ENCODE measurements at places on chromosomes 12 and 14.

GRCh38 chr14:20343862-20344220 is 406 bp downstream of the PARP2 start:
- peak; percentile 22 for DNase-seq

DNA sequence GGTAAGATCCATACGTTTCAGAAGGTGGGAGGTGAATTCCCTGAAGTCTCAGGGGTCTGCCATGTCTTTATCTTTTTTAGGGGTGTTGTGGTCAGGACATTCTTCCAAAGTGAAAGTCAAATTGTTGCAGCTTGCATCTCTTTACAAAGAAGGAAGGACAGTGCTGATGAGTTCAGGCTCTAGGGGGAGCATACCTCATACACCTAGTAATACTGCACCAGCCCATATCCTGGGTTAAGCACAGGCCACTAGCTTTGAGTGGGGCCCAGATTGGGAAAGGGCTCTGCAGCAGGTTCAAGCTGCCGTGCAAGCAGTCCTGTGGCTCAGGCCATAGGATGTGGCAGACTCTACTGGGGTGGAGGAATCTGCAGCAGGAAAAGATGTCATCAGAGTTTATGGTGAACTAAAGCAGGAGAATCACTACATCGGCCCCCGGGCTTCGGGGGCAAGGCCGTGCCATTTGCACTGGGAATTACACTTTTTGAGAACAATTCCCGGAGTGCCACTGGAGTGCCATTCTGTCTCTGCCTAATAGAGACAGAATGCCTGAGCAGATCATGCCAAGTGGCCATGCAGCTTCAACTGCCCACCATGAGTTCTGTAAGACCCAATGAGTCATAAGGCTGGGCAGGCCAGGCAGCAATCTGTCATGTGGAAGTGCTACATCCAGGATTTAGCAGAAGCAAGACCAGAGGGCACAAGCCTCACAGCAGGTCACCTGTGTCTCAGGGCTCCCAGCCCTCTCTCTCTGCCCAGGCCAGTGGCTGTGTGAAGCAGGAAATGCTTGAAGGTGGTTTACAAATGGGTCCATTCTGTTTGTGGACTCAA is 32.3 kb downstream of the DIO3 start:
- DNase-seq: no peak

DNA sequence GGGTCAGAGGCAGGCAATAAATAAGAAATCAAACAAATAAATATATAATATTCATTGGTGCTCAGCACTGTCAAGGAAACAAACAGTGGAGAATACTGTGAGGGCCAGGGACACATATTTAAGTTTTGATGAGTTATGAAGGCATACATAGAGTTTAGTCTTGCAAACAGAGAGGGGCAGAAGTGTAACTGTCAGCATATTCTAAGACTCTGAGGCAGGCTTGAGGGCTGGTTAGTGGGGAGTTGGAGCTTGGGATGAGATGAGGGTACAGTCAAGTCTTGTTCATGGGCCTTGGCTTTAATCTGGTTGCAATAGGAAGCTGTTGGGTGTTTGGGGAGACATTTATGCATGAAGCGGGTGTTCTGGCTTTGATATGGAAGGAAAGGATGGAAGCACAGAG is 78.9 kb downstream of the PELI2 start:
- DNase-seq: no peak

DNA sequence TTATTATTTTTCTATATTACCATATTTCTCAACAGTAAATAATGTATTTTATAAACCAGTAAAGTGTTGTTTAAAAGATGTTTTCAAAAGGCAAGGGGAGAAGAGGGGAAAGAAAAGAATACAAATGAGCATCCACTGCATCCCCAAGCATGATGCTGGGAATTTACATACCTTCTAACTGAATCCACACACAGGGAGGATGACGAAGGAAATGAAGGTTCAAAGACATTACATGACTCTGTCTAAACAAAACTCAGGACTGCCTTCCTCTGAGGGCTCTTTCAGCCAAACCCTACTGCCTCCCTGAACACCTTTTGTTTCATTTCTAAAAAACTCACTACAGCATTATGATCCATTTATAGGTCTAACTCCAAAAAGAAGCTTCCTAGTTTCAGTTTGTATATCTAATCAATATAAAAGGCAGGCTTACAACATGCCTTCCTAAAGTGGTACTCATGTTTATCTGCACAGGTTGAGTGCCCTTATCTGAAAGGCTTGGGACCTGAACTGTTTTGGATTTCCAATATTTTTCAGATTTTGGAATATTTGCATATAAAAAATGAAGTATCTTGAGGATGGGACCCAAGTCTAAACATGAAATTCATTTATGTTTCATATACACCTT is 30.3 kb downstream of the DICER1 start:
- no peak for DNase-seq

GRCh38 chr12:132834181-132834711 is 5.6 kb upstream of the GOLGA3 start:
- DNase-seq: no peak

GRCh38 chr12:115444346-115444745 is 760.4 kb upstream of the TBX3 start:
- no peak for DNase-seq

DNA sequence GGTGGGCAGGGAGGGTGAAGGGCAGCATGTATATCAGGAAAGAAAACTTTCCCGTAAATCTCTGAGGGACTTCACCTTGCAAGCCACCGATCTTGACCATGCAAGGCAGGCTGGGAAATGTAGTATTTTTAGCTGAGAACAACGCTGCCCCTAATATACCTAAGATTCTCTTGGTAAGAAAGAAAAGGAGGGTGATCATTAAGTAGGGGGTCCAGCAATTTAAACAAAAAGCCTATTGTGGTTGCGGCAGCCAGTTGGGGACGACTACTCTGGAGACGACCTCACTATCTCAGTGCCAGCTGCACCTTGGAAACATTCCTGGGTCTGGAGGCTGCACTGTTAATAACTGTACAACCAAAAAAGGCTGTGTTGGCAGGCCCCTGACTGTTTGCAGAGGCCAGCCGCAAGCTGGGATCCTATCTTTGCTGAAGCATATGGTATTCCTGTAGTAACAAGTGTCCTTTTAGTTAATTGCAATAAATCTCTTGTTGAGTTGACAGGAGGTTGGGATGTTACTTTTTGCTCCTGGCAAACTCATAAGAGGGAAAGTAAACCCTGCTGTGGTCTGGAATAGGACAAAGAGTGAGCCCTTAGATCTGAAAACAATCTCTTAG is 6.4 kb downstream of the APOLD1 start:
- no peak for DNase-seq

GRCh38 chr12:56029166-56029519 is 8.3 kb downstream of the IKZF4 start:
- DNase-seq: no peak

- no peak for DNase-seq
These were observed 143.6 kb upstream of the OTX2 start for GRCh38 chr14:56953884-56954283.

DNA sequence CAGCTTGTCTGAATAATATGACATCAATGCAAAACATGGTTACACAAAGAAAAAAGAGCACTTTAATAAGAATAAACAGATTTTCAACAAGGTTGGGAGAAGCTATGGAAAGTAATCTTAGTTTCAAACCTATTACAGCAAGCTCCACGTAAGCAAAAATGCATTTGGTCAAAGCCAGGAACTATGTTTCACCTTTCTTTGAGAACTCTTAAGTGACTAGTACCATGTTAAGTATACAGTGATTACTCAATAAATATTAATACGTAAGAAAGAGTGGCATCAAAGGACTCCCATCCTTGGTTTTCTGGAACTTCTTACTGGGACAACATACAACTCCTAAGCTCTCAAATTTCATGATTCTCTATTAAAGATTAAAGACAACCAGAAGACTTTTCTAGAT is 80.7 kb downstream of the ABCC9 start:
- DNase-seq: no peak

DNA sequence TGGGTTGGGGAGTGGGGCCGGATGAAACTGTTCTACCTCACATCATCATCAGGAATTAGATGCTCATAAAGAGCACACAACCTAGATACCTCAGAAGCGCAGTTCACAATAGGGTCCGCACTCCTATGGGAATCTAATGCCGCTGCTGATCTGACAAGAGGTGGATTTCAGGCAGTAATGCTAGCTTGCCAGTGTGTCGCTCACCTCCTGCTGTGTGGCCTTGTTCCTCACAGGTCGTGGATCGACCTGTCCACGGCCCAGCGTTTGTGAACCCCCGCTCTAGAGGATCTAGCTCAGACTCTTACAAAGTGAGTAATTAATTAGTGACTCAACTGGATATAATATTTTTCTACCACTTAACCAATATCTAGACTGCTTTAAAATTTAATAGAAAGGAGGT is 5.8 kb downstream of the PPP1R12A start:
- no peak for DNase-seq

Data from inflammatory macrophage treated with lipopolysaccharide for 4 hours (primary cell).